GM12878 (cell line): ENCODE measurements at places on chromosomes 11 and 22. TPM values are rescaled to one million over a fixed set of nuclear protein-coding genes. Genes with fewer than 3 reads are reported as not detected.

- DNase-seq = no peak
Measured at GRCh38 chr11:6618117-6619003, 862 bp downstream of the TPP1 start.

GRCh38 chr11:7486781-7487140, 1.5 kb downstream of the OLFML1 start:
- DNase-seq = no peak

DNA sequence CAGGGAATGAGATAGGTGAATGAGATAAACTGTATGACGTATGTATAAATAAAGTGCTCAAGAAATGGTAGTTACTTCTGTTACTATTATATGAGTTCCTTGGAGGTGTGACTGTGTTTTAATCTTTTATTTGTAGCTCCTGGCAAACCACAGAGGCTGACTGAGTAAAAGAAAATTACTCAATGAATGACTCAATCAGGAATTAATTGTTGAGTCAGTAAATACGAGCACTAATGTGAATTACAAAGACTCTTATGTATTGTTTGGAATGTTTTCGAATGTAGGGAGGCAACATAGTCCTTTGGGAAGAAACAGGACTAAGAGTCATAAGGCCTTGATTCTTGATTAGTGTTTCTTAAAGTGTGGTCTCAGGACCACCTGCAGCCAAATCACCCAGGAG, 51.1 kb upstream of the BLID start:
- DNase-seq = no peak

ESRRA gene
- 41.7 and 48.9 TPM in 2 replicates for total RNA-seq

DNA sequence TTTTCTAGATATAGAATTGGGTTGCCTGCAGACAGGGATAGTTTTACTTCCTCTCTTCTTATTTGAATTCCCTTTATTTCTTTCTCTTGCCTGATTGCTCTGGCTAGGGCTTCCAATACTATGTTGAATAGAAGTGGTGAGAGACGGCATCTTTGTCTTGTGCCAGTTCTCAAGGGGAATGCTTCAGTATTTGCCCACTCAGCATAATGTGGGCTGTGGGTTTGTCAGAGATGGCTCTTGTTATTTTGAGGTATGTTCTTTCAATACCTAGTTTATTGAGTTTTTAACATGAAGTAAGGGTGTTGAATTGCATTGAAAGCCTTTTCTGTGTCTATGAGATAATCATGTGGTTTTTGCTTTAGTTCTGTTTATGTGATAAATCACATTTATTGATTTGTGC, 273.9 kb upstream of the CHORDC1 start:
- DNase-seq = no peak
